AG08396 (cell line): ENCODE measurements at places on chromosomes 2 and 18.

DNA sequence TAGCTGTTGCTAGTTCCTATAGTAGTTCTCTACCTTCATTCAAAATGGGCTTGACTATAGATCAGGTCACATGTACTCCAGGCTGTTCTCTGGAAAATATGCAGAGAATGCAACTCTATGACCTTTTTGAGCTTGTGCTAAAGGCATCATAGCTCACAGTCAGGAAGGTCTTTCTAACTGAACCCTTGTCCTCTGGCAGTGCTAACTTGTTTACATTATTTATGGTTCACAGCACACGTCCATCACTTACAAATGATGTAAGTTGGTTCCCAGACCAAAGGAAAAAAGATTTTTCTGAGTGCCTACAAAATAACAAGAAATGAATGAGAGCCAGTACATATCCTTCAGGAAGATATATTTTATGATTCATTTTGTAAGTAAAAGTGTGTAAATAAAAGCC lies 236.1 kb downstream of the GCA start:
- no peak for DNase-seq

DNA sequence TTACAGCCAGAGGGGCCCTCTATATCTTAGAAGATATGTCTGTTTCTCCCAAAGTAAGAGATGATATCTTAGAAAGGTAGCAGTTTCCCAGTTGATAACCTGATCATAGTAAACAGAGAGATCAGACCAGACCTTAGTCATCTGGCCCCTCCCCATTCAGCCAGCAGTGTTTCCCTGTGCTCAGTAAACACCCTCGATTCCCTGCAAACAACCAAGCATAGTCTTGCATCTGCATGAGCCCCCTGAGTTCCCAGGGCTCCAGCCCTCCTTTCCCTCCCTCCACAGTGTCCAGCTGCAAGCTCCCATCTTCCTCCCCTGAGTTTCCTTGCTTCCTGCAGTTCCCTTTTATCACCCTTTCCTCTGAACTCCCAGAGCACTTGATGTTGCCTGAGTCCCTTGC lies 20.3 kb downstream of the NRP2 start:
- no peak for DNase-seq

DNA sequence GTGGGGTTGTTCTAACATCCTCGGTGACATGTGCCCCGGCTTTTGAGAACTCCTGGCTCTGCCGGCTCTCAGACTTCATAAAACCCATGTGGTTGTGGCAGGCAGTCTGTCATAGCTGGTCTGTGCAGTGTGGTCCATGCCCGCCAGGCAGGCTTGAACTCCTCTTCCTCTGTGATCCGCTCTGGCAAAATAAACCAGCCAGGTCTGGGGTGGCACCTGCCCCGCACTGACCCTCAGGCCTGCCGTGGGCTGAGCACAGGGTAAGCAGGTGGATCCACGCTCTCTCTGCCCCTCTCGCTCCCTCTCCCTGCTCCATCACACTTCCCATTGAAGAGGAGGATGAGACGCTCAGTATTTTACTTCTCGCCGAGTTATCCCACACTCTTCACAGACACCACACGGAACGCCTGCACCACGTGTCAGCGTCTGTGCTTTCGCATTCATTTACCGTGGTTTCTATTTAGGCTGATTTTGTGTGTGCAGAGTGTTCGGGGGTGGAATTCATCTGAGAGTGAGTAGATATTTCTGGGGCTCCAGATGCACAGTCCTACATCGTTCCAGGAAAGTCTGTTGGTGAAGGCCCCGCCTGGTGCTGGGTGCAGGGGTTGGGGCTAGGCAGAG lies 56.4 kb downstream of the RTP5 start:
- no peak for DNase-seq

DNA sequence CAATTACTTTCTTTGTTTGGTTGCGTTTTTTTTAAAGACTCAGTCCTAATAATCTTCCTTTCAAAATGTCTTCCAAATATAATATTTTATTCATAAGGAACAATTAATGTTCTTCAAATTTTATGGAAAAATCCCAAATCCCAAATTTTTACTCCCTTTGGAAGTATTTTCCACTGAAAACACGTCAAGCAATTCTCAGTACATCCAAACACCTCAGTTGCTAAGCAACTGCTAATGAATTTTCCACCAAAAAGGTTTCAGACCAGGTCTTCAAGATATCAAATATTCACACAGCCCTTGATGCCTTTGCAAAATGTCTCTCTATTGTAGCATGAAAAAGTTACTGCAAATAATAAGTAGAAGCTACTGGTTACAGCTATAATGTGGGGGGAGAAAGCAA lies 140.1 kb downstream of the DSEL start:
- DNase-seq, result no peak

- no peak for DNase-seq
Measured at GRCh38 chr2:19893520-19894133, 8.2 kb downstream of the TTC32 start.

DNA sequence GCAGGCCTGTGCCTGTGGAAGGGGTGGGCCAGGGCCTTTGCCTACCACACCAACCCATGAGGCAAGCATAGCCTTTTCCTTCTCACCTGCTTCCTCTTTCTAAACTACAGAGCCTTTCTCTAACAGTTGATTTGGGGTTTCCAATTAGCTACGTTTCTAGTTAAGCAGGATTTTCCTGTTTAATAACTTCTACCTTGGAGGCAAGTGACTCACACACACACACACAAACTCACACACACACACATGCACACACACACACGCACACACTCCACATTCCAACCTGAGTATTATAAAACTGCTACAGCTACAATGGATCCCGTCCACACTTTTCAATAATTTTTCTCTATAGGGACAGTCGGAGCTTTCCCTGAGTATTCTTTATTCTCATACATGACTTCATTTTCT lies 84.9 kb downstream of the SOX11 start:
- no peak for DNase-seq

- DNase-seq, result no peak
Measured at GRCh38 chr2:58739033-58739432, 497.9 kb upstream of the FANCL start.

DNA sequence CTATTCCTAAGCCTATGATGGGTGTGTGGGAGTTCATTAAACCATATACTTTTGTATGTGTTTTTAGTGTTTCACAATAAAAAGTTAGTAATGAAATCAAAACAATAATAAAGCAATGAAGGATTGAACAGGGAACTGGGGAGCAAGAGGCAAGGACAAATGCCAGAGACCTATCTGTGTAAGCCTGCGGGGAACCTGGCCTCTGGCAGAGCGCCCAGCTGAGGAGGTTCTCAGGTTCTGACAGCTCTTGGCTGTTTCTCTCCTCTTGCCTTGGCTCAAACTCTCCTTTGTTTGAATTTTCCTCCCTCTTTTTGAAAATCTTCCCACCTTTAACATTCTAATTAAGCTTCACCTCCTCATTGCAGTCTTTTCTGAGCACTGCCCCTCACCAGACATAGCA lies 200.0 kb upstream of the NCKAP5 start:
- no peak for DNase-seq

DNA sequence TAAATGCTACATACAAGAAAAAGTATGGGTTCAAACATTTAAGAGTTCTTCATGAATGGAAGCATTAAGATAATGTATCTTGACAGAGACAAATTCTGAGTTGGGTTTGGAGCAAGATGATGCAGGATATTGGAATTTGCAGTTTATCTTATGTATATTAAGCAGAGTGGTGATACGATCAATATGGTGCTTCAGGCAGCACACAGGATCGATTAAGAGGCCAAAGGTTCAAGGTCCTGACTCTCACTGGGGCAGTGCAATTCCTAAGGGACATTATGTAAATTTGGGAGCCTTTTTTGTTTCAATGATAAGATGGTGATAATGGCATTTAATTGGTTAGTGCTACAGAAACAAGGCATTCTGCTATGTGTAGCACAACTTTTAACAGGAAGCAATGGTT lies 381.9 kb downstream of the KCNJ3 start:
- no peak for DNase-seq

DNA sequence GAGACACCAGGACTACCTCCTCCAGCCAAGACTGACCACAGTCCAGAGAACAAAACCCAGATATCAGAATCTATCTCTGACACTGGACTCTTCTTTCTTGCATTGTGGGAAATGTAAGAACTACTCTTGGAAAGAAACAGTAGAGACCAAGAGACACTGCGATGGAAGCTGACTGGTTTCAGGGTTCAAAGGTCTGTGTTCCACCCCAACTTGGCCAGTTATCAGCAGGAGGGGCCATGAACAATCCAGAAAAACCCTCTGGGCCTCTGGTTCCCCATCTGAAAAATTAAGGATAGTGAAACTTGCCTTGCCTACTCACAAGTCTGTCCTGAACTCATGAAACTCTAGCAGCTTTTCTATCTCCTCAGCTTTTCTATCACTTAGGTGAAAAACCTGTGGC lies 166.5 kb downstream of the SUCLG1 start:
- DNase-seq, result no peak

DNA sequence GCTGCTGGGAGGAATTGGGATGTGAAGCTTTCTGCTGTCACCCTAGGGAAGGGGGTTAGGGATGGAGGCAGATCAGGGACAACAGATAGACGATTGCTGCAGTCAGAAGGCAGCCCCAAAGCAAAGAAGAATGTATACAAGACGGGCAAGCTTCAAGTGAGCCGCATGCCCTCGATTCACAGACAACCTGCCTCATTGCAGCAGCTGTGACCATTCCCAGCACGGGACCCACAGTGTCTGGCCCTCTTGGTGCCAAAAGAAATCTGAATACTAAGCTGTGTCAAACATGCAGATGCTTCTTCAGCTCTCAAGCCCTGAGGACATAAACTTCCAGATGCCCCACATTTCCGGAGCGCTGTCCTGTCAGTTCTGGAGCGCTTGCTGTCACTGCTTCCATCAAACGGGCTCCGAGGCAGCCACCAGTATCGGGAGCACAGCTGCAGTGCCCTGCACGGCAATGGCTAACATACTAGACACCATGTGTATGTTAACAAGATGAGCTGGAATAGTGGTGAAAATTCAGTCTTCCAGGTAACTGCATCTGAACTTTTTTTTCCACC lies 33.8 kb downstream of the PRELID3A start:
- DNase-seq, result no peak

DNA sequence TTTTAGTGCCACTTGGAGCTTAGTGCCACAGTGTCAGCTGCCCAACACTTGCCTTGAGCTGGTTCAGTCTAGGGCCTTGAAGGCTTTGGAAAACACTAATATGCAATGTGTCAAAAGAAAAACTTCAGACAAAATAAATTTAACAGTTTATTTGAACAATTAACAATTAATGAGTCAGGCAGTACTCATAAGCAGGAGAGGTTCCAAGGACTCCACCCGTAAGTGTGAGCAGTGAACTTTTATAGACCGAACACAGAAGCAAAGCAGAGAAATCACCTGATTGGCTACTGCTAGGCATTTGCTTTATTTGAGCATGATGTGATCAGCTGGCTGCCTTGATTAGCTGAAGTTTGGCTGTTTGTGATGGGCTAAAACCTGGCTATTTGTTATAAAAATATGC lies 49.5 kb upstream of the TBC1D8 start:
- DNase-seq, result no peak

DNA sequence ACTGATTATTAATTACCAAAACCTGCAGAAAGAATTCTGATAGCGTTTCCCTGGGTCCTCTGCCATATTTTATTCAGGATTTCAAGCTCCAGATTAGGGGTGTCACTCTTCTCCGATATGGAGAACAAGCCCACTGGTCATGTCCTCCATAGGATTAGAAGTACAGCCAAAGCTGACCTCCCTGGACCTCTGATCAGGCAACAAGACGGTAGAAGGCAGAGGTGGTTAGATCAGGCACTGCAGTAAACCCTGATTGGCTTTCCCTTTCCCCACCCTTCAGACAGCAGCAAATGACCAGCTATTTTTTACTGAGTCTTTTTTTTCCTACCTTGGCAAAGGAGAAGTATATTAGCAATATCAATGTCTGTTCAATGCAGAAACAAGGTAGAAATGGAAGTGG lies 37.7 kb downstream of the SPC25 start:
- DNase-seq, result no peak

DNA sequence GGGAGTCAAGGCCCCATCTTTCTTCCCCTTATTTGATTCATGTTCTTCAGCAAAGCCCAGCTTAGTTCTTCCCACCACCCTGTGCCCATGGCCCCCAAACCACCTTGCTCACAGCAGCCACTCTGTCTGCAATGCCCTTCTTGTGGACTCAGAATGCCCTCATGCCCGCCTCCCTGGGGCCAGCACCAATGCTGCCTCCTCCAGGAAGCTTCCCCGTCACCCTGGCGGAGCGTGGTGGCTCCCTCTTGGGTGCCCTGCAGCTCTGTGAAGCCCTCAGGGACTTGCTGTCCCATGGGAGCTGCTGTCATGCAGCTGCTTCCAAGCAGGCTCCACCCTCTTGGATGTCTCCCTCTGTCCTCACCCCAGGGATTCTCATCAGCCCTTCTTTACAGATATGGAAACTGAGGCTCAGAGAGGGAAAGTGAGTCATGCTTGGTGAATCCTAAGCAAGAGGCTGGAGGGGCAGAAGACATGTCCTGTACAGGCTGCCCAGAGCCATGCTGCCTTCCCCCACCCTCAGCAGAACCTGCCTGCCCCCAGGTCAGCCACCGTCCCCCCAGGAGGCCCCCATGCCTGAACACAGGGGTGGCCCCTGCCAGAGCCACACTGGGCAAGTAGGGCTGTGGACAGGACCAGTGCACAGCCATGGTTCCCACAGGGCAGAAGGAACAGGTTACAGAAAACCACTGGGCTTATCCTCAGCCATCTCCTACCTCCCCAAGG lies 11.8 kb upstream of the DUSP2 start:
- DNase-seq, result no peak

DNA sequence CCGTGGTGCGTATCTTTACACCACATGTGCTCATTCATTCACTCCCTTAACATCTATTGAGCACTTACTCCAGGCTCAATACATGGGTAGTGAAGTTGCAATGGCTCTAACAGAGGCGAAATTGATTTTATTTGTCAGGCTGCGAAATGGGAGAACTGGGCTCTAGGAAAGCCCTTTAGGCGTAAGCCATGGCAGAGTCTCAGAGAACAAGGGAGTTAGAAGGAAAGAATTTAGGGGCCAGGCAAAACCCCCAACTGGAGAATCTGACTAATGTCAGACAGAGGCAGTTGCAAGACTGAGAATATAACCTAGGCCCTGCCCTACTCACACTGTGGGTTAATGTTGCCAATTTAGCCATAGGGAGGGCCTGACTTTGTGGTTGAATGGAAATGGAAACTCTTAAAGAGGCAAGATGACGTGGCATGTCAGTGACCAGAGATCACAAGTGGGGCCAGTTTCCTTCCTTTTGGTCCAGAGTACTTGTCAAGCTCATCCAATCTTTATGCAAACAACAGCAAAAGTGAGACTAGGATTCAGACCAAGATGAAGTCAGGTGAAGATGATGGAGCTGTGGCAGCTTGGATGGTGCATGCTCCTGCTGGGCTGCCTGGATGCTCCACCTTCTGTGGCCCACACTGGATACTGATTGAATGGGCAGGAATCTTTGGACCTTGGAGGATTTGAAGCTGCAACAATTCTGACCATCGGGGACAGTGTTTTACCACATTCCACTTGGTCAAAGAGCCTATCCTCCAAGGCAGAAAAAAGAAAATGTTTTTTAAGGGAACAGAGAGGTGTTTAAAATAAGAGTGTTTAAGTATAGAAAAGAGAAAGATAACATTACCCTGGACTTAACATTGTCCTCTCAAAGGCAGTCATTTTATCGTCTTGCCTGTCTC lies 92.2 kb downstream of the CAPN13 start:
- DNase-seq, result no peak

- no peak for DNase-seq
Measured at GRCh38 chr2:100397976-100398375, 19.5 kb downstream of the CHST10 start.

GRCh38 chr2:7811073-7811472 lies 870.8 kb upstream of the ID2 start:
- DNase-seq, result no peak

- no peak for DNase-seq
Measured at GRCh38 chr18:28071199-28071598, 105.7 kb downstream of the CDH2 start.

- DNase-seq, result no peak
Measured at GRCh38 chr2:184363213-184363612, 235.1 kb upstream of the ZNF804A start.
